Ecto neural progenitor cell (in vitro differentiated cells): ENCODE measurements at places on chromosomes 16 and 17.

DNA sequence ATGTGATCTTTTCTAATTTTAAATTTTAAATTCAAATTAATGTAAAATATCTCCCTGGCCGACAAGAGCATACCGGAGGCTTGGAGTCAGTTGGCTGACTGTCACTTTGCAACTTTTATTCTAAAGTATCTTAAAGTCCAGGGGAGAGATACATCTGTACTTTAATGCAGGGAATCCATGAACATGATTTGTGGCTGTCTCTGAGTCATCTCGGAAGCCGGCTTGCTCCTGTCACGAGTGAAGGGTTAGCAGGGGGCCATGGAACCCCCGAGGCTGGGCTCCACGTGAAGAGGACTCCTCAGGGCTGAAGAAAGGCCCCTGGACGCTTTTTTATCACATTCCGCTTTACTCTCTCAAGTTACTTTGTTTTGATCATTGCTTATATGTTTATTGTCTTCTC lies 13.3 kb downstream of the TVP23A start:
- no peak for DNase-seq

GRCh38 chr16:7601100-7601499 lies 268.5 kb downstream of the RBFOX1 start:
- DNase-seq = no peak

DNA sequence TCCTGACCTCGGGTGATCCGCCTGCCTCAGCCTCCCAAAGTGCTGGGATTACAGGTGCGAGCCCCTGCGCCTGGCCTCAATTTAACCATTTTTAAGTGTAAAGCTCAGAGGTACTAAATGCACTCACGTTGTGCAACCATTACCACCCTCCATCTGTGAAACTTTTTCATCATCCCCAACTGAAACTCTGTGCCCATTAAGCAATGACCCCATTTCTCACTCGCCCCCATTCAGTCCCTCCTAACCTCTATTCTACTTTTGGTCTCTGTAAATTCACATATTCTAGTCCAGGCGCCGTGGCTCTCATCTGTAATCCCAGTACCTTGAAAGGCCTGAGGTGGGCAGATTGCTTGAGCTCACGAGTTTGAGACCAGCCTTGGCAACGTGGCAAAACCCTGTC lies 8.3 kb upstream of the SPNS3 start:
- DNase-seq = no peak

DNA sequence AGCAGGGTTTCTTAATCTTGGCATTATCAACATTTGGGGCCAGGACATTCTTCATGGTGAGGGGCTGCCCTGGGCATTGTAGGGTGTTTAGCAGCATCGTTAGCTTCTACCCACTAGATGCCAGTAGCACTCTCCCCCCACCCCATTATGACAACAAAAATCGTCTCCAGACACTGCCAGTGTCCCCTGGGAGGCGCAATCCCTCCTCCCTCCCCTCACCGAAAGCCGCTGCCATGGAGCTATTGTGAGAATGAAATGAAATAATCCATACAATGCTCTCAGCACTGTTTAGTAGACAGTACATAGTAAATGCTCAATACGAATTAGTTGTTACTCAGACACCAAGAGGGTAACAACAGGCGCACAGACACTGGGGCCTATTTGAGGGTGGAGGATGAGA lies 502.9 kb downstream of the NPIPA7 start:
- peak; percentile 34 for DNase-seq

GRCh38 chr17:30858556-30859250 lies 26.9 kb downstream of the ATAD5 start:
- DNase-seq = no peak

- no peak for DNase-seq
These were observed 4.1 kb downstream of the HGS start for GRCh38 chr17:81687770-81688541.

DNA sequence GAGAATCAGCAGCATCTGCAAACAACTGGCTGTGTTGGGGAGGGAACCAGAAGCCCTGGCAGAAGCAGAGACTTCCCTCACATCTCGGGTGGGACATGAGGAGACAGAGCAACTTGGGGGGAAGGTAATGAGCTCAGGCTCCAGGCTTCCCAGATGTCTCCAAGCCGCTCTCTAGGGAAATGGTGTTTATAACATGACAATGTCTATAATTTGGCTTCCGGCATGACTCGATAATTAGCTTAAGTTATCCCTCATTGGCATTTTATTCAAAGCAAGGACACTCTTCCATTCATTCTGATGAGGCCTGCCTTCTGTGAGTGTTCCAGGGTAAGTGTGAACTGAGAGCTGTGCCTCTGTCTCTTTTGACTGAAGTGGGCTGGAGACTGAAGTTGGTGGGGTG lies 14.7 kb upstream of the MLLT6 start:
- no peak for DNase-seq

- DNase-seq = no peak
These were observed 3.3 kb downstream of the ITGA3 start for GRCh38 chr17:50059256-50059655.

- DNase-seq = no peak
These were observed 32.6 kb downstream of the PLXDC1 start for GRCh38 chr17:39118674-39119419.

DNA sequence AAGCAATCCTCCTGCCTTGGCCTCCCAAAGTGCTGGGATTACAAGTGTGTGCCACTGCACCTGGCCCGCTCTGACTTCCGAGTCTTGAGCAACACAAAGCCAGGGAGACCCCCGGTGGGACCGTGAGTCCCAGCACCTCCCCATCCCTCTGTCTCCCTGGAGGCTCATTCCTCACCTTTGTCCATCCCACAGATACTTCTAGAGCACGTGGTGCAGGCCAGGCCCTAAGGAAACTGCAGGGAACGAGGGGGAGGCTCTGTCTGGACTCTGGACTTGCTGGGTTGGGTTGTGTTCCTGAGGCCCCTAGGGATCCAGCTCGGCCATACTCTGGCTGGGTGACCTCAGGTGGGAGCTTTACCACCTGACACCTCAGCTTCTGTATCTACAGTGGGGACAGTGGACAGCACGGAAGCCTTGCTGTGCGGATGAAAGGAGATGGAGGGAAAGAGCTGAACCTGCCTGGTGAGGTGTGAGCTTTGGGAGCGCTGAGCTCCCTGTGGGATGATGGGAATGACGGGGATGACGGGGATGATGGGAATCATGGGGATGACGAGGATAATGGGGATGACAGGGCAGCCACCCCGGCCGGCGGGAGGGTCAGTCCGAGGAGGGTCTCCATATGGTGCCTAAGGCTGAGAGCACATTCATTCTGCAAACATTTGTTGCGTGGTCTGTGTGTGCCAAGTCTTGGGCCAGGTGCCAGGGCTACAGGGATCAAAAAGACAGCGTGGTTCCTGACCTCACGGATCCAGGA lies 26.6 kb downstream of the C16orf74 start:
- no peak for DNase-seq

DNA sequence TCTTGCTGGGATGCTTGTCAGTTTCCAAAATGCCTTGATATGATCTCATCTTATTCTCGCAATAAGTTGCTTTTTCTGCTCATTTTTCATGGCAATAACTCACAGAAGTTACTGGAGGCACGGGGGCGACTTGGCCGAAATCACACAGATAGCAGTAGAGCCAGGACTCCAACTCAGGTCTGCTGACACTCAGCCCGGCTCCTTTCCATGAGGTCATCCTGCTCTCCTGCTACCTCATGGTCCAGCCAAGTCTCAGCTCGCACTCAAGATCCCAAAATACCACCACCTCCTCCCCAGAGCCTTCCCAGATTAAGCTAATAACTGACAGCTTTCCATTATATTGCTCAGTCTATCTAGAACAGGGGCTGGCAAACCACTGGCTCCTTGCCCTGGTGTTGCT lies 269.5 kb downstream of the MAP2K4 start:
- DNase-seq = no peak

DNA sequence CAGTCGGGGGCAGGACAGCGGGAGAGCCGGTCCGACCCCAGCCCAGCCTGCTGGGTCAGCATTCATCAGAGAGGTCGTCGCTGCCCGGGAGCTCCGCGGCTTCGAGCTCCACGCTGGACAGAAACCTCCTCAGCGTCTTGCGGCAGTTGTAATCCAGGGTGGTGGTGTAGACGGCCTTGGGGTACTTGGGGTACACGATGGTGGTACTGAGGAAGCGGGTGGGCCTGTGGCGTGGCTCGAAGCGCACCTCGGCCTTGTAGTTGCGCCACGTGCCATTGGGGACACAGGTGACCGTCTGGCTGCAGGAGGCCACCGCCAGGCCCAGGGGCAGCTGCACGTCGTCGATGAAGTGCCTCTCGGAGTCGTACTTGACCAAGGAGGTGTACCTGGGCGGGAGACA lies 90.5 kb upstream of the RPH3AL start:
- DNase-seq = no peak

DNA sequence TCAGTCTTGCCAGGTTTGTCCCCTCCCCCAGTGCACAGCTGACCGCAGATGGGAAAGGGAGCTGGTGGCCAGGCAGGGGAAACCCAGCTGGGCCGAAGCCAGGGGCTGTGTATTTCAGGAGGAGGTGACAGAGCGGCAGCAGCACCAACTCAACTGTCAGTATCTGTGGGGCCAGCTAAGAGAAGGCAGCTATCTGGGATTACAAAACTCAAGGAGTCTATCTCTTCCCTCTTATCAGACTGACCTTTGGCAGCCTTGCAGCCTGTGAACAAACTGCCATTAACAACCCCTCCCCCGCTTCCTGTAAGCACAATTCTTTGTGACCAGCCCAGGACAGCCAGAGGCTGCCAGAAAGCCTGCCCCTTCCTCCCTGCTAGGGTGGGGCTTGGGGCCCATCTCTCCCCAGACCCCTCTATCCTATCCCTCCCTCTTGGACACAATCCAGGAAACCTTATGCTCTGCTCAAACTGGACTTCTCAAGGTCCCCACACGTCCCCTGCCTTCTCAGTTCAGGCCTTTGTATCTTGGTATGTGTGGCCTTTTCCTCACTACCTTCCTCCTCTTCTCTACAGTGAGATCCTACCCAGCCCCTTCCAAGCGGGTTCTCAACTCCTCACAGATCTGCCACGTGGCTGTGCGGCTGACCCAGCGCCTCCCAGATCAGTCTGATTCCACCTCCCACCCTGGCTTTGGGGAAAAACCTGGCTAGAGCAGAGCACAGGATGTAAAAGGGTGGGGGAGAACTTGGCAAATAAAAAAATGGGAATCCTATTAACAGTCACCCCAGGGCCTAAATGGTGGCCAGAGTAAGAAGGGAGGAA lies 10.5 kb downstream of the ST3GAL2 start:
- peak; percentile 74 for DNase-seq

DNA sequence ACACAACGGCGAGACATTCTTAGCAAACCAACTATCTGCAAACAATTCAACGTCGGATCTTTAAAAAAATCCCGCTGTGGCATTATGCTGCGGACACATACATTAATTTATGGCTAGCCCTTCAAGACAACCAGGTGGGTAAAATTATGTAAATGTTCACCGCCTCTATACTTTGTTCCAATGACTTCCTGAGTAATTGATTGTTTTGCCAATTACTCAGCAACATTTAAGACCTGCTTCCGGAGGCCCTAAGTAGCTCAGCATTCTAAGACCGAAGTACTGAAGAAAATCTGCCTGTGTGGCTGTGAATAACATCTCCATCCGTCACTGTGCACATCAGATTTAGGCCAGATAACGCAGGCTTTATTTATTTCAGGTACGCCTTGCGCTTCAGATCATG lies 23.3 kb downstream of the QPRT start:
- no peak for DNase-seq

GRCh38 chr17:8409966-8410882 lies 12.6 kb upstream of the RNF222 start:
- peak; percentile 93 for DNase-seq

DNA sequence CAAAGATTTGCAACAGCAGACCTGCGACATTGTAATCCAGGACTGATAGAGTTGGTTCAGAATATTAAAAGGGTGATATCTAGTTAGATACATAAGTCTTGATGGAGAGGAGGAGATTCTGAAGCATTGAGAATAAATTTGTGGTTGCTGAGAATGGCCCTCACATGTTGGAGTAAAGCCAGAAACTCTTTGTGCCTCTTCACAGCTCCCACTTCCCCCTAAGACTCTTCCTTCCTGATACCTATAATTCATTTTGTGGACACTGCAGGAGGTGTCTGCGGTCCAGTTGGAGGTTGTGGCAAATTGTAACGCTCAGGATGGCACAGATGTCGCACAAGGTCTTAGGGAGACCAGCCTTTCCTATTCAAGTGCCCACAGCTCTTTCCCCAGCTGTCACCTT lies 17.5 kb downstream of the WWOX start:
- DNase-seq = no peak

- no peak for DNase-seq
These were observed 7.8 kb downstream of the PIGS start for GRCh38 chr17:28563475-28563874.

- peak; percentile 92 for DNase-seq
These were observed 143.8 kb upstream of the CRHR1 start for GRCh38 chr17:45640141-45640850.

DNA sequence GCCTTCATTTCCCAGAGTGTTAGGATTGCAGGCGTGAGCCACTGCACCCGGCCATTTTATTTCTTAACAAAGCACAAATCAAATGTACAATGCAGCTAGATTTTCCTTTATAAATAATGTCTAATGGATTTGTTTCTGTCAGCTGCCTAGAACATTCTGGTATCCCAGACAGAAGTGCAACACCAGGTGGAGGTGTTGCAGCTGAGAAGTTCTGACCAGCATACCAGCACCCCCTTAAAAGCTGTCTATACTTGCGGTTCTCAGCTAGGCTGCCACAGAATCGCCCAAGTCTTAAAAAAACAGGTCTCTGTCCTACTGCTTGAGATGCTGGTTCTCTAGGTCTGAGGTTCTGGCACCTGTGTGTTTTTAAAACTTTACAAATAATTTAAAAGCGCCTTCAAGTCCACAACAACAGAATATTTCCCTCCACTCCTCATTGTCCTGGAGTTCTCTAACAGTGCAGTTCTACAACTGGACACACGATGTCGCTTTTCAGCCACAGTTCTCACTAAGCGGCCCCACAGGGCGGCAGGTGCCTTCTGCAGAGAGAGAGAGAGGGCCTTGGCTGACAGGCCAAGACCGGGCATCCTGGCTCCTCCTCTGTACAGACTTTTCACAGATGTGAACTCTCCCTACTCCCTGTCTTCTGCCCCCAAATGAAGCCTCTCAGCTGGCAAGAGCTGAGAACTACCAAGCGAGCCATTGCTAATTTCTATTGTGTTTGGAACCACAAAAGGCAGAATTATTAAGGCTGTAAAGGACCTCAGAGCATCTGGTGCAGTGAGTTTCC lies 32.6 kb upstream of the MEOX1 start:
- DNase-seq = peak; percentile 91

GRCh38 chr16:57878586-57878985 lies 76.3 kb upstream of the KIFC3 start:
- no peak for DNase-seq

- DNase-seq = no peak
These were observed 8.2 kb downstream of the CENPX start for GRCh38 chr17:82014432-82014831.

DNA sequence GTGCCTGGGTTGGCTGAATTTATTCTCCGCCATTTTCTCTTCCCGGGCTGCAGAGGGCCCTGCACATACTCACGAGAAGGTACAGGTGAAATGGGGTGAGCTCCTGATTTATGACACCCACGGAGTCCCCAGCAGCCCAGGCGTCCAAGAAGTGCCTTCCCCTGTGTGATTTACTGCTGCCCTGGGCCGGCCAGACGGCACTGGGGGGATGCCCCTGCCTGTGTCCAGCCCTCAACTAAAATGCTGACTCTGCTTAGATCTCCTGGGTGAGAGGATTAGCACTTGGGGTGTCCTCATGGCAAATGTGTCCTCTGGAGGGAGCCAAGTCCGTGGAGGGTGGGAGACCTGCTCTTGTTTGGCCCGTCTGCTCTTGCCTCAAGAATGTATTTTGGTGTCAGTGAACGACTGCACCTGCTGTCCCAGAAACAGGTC lies 132.4 kb downstream of the MAF start:
- DNase-seq = no peak
